ENCODE measurements at places on chromosomes 11 and 22. TPM values are rescaled to one million over a fixed set of nuclear protein-coding genes. Genes with fewer than 3 reads are reported as not detected.

DNA sequence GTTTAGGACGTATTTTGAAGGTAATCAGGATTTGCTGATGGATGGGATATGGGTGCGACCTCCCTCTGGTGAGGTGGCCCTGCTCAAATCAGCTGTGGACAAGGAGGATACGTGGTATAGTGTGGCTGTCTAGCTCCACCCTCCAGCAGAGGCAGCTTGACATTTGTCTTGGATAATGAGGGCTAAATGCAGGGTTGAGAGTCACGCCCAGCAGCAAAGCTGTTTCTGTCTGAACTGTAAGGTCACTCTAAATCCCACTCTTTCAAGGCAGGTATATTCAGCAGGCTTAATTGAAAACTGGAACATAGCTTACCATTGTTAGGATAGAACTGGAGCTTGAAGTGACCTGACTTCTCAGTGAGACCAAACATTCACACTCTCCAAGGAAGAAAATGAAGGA lies 98.7 kb downstream of the SWAP70 start:
- no peak for DNase-seq

DNA sequence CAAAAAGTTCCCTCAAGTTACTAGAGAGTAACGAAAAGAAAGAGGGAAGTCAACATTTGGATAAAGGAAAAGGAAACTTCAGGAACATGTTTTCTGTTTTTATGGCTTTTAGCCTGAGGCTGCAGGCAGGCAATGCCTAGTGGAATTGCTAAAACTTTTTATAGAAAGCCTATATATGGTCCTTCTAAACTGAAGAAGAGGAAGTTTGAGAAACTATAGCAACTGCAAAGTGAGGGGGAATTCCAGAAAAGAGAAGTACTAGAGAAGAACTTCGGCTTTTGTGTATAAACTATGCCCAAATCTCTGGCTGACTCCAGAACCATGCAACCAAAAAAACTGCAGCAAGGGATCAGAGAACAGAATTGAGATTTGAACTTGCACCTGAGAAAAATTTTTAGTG lies 74.3 kb upstream of the ARHGAP42 start:
- no peak for DNase-seq

- DNase-seq, result no peak
Measured at GRCh38 chr11:63736864-63737263, 31.7 kb downstream of the ZFTA start.

The DCHS1 gene
- 14.4 TPM for total RNA-seq

The GTSE1 gene
- total RNA-seq, result 0.94 TPM

GRCh38 chr11:26227301-26227746 lies 104.6 kb upstream of the ANO3 start:
- DNase-seq, result no peak

GRCh38 chr11:45028911-45029682 lies 78.4 kb upstream of the TP53I11 start:
- DNase-seq, result no peak

DNA sequence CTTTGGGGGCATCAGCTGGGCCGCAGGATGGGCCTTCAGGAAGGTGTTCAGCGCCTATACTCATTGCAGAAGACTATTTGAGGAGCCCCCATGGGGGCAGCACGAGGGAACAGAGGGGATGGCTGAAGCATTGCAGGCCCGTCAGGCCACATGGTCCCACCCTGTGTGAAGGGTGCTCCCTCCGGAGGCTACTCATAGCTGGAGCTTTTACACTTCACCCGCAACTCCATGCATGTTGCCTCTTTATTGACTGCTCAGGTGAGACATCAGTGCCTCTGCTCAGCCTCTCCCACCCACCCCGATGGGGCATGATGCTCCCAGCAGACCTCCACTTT lies 1500.9 kb downstream of the TBC1D22A start:
- DNase-seq, result no peak

DNA sequence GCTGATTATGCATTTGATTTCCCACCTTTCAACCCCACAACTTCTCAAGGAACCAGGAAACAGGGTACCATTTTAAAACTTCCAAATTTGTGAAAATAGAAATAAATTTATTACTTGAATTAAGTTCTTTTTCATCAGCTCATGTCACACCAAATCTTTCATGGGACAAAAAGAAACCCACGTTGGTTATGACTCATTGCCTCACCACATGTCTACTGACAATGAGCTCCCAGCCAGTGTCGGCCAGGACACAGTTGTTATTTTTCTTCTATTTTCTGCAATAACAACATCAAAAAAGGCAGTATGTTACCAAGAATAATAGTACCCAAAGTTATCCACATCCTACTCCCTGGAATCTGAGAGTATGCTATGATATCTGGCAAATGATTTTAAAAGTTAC lies 17.3 kb downstream of the MS4A6A start:
- DNase-seq, result no peak

DNA sequence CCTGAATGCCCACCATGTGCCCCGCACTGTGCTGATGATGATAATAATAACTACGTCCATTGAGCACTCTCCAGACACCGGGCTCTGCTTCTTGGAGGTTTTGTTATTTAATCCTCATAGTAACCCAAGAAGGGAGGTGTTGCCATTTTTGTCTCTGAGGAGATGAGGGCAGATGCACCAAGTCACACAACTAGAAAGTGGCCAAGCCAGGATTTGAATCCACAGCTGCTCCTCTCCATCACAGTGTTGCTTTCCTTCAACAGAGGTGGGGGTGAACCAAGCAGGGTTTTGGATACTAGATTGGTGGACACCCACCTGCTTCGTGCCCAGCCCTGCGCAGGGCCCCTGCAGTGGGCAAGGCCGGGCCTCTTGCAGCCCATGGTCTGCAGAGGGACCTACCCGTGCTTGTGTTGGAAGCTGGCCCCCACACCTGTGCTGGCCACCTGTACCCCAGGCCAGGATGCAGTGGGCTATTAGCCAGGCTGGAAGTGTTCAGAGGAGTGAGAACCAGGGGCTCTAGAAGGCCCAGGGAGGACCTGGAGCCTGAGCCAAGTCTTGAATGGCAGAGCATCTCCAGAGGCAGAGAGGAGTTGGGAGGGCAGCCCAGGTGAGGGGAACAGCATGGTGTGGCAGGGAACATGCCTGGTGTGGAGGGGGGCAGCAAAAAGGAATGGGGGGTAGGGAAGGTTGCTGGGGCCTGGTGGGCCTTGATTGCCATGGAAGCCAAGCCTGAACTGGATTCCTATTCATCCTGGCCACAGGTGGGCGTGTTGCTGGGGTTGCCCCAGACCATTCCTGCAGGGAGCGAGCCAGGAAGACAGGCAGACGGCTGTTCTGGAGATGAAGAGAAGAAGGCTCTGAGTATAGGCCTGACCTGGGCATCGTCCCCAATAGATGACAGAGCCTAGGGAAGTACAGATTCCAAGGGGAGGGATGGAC lies 2.7 kb upstream of the DPP3 start:
- DNase-seq, result no peak

GRCh38 chr11:72781313-72782080 lies 12.3 kb downstream of the STARD10 start:
- peak; percentile 51 for DNase-seq

The NCF4 gene
- total RNA-seq, result 10.9 TPM

- DNase-seq, result no peak
Measured at GRCh38 chr11:129489249-129489648, 113.6 kb downstream of the BARX2 start.

Measured in left cardiac atrium (tissue), 4 donors.